NCI-H187 treated with DMSO at 0.1 percent for 48 hours (cell line): ENCODE measurements at places on chromosomes 7 and 10.
A peak's percentile ranks its signal among the peaks of the same experiment; 100 is the strongest.

DNA sequence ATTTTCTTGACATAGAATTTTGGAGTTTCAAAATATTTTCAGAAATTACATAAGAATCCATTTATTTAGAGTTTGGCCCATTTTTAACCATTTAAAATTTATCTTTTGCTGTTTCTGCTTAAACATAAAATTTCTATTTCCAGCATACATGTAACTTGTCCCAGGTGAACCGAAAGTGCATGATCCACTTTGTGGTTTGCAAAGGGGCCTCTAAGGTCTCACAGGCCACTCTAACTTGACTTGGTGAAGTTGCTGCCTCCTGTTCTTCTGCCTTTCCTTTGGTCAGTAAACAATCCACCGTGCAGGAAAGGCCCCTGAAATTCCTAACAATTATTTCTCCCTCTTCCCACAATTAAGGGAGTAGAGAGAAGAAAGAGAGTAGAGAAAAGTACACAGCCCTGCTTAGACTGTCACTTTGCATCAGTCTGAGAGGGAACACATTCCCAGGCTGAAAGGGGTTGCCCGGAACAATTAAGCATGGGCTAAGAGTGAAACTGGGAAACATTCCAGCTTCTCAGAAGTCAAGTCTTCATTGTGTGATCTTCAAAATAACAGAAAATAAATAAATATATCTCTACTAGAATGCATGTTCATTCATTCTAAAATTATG, 79.5 kb upstream of the SEMA3A start:
- no peak for DNase-seq

- DNase-seq: no peak
Observed at GRCh38 chr7:140304191-140304799, 94.0 kb downstream of the SLC37A3 start.

DNA sequence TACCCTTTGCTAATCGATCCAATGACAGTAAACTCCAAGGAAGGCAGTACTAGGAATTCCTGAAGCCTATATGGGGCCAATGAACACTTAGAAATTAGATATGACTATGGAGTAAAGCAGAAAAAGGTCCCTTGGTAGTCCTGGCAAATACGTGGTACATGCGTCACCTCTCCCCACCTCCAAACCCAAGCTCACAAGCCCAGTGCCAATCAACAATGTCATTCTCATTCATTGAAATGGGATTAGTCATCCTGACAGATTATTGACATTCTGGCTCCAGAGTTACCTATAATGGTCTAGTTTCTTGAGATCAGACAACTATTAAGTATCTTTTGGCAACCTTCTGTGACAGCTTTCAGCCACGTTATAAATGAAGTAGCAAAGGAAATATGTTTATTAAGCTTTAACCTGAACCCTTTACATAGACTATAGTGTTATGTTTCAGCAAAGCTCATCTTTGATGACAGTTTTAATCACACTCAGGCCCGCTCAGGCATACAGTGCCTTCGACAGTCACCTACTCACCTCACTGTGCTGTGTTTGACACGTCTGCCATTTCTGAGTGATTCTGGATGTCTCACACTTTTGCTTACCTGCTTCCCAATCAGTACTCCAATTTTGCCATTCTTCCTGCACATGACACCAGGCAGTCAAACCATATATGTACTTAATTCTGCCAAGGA, 69.6 kb upstream of the ADO start:
- no peak for DNase-seq

GRCh38 chr7:51275532-51275931, 41.1 kb downstream of the COBL start:
- DNase-seq: no peak

GRCh38 chr7:77444123-77444522, 28.0 kb upstream of the GSAP start:
- DNase-seq: no peak

DNA sequence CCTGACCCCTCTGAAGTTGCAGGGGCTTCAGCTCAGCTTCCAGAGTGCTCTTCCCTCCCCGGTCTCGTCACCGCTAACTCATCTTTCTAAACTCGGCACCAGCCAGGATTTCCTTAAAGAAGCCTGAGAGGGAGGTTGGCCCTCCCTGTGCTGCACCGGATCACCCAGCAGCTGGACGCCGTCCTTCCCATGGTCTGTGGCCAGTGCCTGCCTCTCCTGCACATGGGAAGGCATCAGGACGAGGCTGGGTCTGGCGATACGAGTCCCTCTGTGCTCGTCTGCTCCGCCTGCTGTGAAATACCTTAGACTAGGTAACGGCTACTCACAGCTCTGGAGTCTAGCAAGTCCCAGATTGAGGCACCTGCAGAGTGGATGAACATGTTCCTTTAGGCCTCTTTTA, 179.1 kb downstream of the ZMYND11 start:
- DNase-seq: no peak

- DNase-seq: peak; percentile 66
Observed at GRCh38 chr7:117273814-117274225, 49.0 kb downstream of the WNT2 start.

DNA sequence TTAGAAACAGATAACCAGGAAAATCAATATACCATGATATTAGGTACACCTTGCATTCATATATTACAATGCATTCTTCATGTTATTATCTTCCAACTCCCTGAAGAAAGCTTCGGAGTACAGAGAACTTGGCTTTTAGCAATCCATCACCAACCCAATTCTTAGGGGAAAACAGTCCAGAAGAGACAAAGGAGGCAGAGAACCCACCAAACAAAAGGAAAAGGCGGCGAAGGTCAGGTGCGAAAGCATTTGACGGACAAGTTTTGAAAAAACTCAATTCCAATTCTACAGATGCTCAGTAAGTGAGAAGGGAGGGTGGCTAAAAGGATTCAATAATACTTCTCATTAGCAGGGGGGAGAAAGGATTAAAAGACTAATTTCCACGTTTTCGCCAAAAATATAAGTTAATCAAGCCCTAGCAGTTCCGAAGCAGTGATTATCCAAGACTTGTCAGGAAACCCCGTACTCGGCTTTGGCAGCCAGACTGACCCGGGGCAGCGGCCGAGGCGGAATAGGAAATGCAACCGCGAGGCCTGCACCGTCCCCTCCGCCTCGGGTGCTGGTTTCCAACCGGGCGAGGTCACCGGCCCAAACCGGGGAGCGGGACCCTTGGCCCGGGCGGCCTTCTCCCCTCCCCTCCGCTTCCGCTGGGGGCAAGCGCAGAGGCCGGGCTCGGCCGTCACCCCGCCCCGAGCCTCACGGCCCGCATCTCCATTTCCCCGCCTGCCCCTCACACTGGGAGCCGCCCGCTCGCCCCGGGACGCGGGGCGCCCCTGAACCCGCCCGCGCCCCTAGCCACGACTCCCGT, 747 bp downstream of the GDI2 start:
- DNase-seq: no peak

GRCh38 chr7:151175047-151175792, 7.7 kb upstream of the GBX1 start:
- DNase-seq: no peak

DNA sequence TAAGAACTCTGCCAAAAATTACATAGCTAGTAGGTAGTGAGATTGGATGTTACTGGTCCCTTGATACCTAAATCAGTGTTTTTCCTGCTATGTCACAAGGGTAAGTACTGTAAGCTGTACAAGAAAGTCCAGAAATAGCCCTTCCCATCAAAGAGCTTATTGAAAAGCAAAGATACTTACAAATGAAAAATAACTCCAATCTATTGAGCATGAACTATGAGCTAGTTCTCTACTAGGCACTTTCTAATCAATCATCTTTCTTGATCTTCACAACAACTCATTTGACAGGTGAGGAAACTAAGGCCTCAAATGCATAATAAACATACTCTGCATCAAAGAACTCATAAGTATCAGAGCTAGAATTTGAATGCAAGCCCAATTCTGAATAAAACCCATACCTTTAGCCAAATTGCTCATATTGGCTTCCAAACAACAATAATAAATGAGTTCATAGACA, 249.8 kb upstream of the TCF7L2 start:
- DNase-seq: no peak

DNA sequence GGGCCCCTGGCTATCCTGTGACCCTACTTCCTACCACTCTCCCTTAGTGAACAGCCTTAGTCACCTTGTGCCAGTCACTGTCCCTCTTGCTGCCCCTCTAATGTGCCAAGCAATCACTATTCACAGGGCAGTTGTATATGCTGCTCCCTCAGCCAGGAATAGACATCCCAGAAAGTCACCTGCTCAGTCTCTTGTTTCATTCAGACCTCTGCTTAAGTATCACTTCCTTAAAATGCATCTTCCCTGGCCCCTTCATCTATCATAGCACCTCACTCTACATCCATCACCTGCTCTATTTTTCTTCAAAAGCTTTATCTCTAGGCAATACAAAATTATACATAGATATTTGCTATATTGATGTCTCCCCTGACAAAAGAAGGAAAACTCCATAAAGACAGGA, 328.4 kb upstream of the NFE2L3 start:
- DNase-seq: no peak

DNA sequence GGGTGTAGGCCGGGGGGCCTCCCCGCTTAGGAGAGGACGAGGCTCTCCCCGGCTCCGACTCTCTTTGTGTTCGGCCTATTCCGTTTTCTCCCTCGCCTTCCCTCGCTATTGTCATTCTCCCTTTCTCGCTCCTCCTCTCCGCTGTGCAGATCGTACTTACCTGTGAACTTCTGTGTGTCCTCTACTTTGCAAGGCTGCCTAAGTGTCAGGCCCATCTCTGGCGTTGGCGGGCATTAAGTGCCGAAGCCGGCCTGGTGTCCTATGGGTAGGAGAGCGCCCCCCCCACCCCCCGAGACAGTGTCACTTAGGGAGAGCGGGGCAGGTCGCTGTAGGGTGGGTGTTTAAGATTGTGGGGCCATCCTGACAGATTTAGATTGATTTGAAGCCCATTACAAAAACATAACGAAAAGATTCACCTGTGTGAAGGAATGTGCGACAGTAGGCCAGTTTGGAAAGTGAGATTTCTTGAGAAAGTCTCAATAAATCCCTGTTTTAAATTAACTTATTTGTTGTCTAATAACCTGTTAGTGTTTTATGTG, 579 bp downstream of the RBM33 start:
- no peak for DNase-seq

DNA sequence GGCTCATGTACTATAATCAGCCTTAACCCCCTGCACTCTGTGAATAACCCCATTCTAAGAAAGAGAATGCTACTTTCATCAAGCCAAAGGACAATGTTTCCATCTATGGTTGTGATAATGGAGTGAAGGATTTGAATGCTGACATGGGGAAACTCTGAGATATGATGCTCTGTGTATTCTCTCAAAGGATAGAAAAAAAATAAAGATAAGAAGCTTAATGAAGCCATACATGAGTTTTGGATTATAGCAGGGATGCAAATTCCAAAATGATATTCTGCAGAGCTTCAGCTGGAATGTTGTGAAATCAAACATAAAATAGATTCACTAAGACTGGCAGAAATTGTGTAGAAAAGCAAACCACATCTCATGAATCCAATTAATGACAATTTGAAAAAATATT, 1074.1 kb downstream of the XPNPEP1 start:
- DNase-seq: no peak
